ENCODE measurements at places on chromosomes 11 and 22.

GRCh38 chr11:17153757-17154156 is 54.0 kb downstream of the PIK3C2A start:
- DNase-seq = no peak

GRCh38 chr11:131897956-131898355 is 527.5 kb downstream of the NTM start:
- no peak for DNase-seq

DNA sequence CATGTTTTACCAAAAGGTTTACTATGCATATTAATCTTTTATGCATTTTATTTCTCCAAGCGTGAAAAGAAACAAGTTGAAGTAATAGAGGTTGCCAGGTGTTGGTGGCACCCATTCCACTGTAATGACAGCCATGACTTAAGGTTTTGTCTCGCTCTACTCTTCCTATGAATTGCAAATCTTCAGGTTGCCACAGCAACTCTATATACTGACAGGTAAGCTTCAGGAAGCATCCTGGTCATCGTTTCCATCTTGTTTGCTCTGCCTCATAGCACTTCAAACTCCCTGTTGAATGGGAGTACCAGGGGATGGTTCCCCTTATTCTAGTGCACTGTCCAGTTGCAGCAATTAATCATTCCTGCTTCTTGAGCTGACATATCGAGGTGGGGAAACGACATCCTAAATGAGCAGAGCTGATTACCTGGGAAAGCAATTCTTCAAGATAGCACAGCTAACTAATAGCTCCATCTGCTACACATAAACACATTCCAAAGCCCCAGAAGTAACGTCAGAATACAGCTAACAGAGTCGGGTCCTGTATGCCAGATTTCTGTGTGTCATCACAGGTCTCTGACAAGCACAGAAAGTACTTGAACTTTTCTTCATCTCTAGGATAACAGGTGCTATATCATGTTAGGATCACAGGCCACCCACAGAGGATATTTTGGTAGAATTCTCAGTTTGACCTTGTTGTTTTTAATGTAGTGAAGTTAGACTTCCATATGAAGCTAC is 80.3 kb downstream of the CADM1 start:
- no peak for DNase-seq

DNA sequence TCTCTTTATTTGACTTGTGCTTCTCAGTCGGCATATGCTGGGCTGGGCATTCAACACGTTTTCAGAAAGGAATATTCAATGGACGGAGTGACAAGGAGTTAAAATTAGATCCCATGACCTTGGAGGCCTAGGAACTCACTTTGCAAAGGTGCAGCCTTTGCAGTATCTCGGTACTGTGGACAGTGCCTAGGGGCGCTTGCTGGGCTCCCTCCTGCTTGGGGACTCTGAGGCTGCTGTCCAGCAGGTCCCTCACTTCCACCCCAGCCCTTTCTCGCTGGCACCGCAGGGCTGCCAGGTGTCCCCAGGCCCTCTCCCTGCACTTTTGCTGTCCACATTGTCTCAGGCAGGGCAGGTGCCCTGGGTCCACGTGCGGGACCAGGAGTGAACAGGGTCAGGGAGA is 255.5 kb upstream of the B3GAT1 start:
- DNase-seq = no peak

DNA sequence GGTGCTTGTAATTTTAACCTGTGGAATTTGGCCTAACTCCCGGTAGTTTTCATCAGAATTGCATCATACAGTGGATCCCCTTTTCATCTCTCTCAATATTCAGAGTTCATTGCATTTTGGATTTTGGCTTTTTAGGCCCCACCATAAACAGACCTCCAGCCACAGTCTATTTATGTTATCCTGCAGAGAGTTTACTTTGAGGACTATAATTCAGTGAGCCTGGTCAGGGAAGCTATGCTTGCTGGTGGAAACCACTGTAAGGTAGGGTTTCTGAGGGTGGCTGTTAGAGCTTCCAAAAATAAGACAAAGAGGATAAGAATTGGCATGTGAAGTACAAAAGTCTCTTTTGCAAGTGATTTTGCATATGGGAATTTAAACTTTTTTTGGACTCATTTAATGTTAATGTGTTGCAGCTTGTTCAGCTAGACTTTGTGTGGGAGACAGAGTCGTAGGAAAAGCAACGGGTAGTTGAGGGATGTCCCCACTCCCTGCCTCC is 34.8 kb upstream of the DDI1 start:
- DNase-seq = no peak

- DNase-seq = no peak
Observed at GRCh38 chr11:134686460-134687061, 274.5 kb upstream of the B3GAT1 start.

DNA sequence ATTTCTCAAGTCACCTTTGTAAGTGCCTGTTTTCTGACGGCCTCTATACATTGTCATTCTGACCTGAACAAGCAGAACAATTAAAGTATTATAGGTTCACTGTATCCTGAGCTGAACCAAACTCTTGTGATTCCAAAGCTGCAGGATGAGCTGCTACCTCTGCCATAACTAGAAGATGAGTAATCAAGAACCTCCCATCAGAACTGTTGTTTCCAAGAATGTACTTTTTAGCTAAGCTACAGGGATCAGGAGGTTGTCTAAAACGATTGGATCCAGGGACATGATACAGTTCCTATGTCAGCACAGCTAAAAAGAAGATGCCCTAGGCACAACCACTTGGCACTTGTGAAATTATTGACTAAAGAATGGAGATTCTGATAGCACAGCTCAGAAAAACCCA is 288.4 kb upstream of the CCDC90B start:
- no peak for DNase-seq

GRCh38 chr11:14232652-14233051 is 126.3 kb downstream of the RRAS2 start:
- no peak for DNase-seq

DNA sequence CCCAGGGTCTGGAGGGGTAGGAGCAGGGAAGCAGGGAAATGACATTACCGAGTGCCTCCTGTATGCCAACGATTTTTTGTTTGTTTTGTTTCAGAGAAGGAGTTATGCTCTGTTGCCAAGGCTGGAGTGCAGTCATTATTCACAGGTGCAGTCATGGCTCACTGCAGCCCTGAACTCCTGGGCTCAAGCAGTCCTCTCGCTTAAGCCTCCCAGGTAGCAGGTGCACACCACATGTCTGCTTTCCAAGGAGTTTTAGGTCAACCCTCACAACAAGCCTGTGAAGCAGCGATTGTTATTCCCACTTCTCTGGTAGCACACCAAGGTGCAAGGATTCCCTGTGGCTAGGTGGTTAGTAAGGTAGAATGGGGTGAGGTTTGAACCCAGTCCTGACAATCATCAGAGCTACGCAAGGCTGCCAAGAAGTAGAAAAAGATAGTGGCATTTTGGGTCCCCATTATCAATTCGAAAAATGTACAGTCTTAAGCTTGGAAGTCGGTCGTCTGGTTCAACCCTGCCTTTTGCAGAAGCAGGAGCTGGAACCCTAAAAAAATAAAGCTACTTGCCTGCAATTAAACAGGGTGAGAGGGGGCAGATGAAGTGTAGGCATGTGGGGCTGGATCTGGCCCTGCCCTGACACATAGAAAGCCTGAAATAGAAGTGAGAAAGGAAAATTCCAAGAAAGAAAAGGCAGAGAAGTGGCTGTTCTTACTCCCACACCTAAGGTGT is 9.1 kb downstream of the UCP3 start:
- DNase-seq = no peak

GRCh38 chr11:68216171-68216938 is 3.3 kb upstream of the KMT5B start:
- DNase-seq = no peak

GRCh38 chr11:117369534-117369933 is 41.9 kb downstream of the CEP164 start:
- no peak for DNase-seq

DNA sequence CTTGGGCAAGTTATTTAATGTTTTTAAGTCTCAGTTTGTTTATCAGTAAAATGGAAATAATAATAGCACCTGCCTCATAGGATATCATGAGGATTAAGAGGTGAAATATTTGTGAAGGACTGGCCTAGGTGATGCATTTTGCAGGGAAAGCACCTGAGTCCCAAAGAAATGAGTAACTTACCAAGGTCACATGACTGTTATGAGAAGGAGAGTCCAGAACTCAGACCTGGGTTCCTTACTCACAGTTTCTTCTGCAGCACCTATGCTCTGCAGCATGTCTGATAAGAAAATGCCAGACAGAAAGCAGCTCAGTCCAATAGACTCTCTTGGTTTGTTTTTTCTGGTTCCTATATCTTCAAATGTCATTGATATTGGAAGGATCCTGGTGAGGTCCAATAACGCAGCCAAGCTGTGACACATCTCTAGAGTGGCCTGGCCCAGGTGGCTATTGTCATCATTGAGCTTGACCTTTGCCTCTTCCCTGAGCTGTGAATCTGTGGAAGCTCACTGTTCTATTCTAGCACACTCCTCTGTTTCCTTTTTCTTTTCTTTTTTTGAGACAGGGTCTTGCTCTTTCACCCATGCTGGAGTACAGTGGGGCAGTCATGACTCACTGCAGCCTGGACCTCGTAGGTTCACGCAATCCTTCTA is 174.7 kb upstream of the NAV2 start:
- no peak for DNase-seq

GRCh38 chr11:75795276-75796090 is 19.5 kb upstream of the UVRAG start:
- no peak for DNase-seq

GRCh38 chr11:30451626-30452025 is 128.7 kb downstream of the ARL14EP start:
- no peak for DNase-seq

DNA sequence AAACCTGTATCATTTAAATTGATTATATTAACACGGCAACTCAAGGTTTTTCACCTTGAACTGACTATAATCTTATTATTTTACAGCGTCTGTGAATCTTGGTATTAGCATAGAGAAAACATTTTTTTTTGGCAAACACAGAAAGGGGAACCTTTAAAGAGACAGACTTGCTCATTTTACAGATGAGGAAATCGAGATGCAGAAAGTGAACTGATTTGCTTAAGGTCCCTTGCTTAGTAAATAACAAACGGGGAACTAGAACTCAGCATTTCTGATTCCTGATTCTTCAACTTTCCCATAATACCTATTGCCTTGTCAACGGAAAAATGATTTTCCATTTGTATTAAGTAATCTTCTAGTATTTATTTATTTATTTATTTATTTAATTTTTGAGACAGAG is 33.2 kb upstream of the CECR2 start:
- no peak for DNase-seq

- no peak for DNase-seq
Observed at GRCh38 chr11:76666830-76667229, 3.7 kb downstream of the LRRC32 start.

GRCh38 chr22:17381192-17381913 is 12.1 kb downstream of the CECR2 start:
- no peak for DNase-seq

GRCh38 chr11:106384429-106384828 is 307.0 kb downstream of the AASDHPPT start:
- DNase-seq = no peak

- DNase-seq = no peak
Observed at GRCh38 chr11:43459246-43459645, 100.5 kb downstream of the TTC17 start.

DNA sequence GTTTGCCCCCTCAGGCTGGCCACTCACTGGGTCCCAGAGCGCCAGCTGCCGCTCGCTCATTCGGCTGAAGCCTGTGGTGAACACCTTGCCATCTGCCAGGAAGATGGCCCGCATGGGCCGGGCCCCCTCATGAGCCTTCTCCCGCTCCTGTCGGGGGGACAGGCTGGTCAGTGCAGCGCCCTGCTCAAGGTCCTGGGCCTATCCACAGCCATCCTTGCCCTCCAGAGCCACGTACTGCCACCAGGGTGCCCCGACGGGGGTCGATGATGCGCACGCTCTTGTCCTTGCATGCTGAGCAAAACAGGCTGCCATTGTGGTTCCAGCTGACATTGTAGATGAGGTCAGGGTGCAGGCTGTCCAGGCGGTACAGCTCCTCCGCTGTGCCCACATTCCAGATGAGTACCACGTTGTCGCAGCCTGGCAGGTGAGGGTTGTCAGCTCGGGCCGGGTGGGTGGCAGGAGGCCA is 2.1 kb downstream of the CORO1B start:
- no peak for DNase-seq

- no peak for DNase-seq
Observed at GRCh38 chr11:1839204-1839923, 583 bp downstream of the TNNI2 start.

DNA sequence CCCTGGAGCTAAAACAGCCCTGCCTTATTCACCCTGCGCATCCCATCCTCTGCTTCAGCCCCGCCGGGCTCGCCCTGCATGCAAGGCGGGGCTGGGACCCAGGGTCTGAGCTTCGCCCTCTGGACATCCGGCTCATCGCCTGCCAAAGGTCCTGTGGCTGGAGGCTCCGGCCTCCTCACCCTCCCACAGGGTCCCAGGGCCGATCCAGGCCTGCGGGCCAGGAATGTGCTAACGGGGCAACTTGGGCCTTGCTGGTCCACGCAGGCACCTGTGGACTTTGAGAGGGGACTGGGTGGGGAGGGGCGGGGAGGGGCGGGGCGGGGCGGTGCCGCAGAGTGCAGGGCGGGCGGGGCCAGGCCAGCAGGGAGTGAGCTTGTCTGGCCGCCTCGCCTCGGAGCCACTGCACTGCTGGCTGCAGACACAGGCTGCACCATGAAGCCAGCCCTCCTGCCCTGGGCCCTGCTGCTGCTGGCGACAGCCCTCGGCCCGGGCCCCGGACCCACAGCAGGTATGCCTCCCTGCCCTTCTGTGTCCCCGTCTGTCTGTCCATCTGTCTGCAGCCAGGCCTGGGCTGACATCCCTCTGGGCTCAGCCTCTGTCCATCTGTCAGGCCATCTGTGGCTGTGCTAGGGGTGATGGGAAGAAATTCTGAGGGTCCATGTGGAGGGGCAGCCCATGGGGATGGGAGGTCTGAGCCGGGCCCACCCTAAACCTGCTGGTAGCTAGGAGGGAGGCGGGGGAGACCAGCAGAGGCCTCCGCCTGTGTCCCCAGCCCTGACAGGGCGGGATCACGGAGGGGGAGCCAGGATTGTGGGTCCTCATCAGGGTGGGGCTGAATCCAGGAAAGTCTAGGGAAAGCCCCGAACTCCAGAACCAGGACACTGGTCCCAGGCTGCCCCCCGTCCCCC is at the start of gene SUSD2:
Gene SUSD2 (plus strand): TSS at position 400 of the 908 bp plus-strand sequence. CDS start 33 bp downstream, at position 433.
- DNase-seq = no peak

GRCh38 chr11:123264431-123264780 is 69.4 kb upstream of the CLMP start:
- DNase-seq = no peak

DNA sequence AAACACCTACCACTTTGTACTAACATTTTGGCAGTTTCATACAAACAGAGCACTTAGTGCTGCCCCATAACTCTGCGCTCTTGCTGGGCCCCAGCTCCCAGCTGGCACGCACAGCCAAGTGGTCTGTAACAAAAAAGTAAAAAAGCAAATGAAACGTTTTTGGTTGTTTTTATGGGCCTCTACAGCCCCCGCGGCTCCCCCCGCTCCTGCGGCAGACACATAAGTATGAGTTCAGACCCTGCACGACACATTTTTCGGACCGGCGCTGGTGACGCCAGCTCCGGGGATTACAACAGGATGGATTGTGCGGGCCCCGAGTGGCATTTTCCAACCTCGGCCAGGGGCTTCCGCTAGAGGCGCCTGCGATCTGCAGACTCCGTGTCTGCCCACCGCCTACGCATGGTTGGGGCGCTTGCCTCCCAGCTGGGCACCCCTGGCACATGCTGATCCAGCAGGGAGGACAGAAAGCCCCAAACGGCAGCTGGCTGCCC is 418.2 kb downstream of the SOX6 start:
- no peak for DNase-seq
